ENCODE measurements at places on chromosomes 6 and 20.

- peak; percentile 75 for DNase-seq
Observed at GRCh38 chr6:25070547-25071366, 135.0 kb upstream of the RIPOR2 start.

DNA sequence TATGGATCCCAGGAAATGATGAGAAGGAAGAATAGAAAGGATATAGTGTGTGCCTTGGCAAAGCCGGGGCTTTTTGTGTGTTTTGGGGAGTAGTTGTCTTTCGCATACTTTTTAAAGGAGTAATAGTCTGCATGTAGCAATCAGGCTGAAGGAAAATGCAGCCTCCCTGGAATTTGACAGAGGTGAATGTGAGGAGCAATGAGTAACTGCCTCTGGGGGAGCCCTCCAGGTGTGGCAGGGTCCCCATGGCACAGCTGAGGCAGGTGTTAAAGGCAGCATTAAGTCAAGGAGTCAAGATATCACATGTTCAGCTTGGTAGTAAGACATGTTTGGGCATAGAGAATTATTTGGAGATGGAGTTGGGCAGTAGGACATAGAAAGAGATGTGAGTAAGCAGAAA, 203.1 kb downstream of the C6orf118 start:
- no peak for DNase-seq

- no peak for DNase-seq
Observed at GRCh38 chr6:130223508-130223907, 757 bp upstream of the SAMD3 start.

DNA sequence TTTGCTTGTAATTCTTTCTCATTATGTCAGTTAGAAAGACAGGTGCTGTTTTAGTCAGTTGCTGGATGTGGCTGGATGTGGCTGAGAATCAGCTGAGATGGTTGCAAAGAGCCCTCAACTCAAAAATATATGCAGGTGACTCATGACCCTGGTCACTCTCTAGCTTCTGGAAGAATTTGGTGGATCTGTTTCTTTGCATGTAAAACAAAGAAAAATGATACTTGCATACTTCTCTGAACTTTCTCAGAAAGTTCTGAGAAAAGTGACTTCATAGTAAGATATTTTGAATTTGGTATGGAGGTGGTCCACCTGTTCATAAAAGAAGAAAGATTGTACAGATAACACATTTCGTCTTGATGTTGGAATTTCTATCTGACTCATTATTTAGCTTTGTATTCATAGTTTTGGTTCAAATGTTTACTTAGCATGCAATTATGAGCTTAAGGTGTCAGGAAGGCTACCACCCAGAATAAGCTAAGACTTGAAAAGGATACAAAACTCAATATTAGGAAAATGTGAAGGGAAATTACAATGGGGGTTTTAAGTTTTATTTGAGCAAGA, 163.2 kb upstream of the OLIG3 start:
- DNase-seq = no peak

DNA sequence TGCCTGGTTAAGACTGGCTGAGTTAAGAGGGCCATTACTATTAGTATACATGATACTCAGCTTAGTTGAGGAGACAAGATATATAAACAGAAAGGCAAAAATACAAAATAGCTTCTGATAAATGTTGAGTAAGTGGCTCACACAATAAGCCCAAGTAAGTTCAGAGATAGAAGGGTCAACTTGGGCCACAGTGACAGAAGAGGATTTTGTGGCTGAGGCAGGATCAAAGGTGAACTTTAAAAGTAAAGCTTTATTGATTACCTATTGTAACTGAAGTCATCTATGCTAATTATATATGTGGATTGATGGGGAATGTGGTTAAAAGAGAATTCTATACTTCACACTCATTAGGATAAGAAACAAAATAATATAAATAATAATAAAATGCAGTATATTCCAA, 80.8 kb downstream of the PHACTR2 start:
- DNase-seq = no peak

DNA sequence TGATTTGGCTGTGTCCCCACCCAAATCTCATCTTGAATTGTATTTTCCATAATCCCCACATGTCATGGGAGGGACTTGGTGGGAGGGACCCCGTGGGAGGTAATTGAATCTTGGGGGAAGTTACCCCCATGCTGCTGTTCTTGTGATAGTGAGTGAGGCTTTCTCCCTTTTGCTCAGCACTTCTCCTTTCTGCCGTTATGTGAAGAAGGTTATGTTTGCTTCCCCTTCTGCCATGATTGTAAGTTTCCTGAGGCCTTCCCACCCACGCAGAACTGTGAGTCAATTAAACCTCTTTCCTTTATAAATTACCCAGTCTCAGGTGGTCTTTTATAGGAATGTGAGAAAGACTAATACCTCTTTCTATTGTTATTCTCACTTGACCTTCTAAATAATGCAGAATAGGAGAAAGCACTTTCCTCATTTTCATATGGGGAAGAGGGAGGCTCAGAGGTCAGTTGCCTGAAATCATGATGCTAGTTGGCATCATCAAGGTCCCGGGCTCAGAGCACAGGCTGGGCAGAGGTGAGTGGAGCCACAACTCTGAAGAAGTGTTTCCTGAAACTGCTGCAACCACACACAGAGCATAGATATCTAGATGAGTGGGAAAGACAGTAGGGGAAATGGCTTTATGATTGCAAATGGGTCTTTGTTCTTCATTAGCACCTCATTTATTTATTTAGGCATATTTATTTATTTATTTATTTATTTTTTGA, 191.0 kb downstream of the QKI start:
- no peak for DNase-seq

DNA sequence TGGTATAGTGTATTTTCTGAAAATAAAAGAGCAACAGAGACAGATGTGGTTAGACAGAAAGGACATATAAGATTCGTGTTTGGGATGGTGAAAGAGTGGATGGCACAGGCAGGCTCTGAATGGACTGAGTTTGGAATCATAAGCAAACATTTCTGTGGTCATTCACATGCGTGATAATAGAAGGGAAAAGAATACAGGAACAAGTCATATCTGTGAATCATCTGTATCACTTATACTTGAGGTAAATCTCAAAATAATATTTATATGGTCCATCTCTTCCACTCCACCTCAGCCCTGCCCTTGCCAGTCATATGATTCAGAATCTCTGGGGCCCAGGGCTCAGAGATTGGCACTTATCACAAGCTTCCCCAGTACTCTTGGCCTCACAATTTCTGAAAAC, 535.1 kb downstream of the BCKDHB start:
- no peak for DNase-seq

GRCh38 chr6:166707045-166707444, 80.0 kb upstream of the RPS6KA2 start:
- DNase-seq = no peak

DNA sequence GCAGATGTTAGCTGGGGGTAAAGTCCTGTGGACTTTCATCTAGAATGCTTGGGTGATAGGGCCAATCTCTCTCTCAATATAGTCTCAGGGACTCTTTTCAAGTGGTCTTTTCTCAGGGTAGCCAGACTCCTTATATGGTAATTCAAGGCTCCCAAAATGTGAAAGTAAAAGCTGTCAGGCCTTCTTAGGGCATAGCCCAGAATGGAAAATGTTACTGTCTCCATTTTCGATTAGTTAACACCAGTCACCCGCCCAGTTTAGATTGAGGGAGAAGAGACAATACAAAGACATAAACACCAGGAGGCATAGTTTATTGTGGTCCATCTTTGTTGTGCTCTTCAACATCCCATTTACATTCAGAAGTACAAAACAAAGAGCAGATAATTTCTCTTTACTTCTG, 295.8 kb downstream of the EPHA7 start:
- DNase-seq = no peak

GRCh38 chr6:33372526-33373123, 19.0 kb upstream of the KIFC1 start:
- no peak for DNase-seq

- peak; percentile 99 for DNase-seq
Observed at GRCh38 chr6:111591370-111591900, 14.2 kb downstream of the TRAF3IP2 start.

- DNase-seq = no peak
Observed at GRCh38 chr20:17525650-17526049, 5.5 kb downstream of the BFSP1 start.

DNA sequence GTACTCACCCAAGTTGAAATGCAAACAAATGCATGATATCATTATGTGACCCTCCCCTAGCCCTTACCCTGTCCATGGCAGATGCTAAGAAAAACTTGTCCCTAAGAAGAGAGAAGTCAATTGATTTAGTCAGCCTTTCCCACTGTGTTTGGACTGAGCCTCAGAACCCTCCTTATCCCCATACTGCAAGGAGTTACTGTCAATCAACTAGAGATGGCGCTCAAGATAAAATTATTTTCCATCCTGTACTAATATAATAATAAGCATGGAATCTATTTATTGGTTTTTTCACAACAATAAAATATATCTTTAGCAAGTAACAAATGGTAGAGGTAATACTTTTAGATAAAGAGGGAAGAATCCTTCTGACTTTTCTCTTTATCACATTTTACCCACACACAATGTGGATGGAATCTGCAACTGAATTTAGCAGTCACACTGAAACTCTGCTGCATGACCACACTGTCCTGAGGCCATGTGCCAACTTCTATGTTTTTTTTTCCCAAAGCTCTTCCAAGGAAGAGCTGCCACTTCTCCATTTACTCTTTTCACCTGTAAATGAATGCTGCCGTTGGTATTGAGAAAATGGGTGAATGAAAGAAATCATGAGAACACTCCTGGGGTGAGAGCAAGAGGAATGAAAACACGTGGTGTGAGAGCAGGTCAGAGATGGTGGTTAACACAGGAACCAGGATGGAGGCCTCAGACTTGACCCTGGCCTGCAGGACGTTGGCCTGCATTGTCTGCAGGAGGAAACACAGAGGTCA, 10.5 kb downstream of the NT5E start:
- DNase-seq = no peak

DNA sequence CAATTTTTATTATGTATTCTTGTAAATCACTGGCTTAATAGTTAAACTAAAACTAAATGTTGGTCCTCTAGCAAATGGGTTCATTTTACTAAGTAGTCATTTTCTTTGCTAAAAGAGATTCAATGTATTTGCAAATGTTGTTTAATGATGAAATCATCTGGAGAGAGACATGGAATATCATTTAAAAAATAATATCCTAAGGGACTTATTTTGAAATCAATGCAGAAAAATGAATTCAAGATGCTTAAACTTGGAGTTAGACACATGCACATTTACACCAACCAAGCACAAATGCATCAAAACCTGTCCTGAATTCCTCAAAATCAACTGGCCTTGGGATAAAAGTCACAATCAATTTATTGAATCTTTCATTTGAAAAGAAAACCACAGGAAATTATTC, 165.0 kb upstream of the RNF217 start:
- DNase-seq = no peak

DNA sequence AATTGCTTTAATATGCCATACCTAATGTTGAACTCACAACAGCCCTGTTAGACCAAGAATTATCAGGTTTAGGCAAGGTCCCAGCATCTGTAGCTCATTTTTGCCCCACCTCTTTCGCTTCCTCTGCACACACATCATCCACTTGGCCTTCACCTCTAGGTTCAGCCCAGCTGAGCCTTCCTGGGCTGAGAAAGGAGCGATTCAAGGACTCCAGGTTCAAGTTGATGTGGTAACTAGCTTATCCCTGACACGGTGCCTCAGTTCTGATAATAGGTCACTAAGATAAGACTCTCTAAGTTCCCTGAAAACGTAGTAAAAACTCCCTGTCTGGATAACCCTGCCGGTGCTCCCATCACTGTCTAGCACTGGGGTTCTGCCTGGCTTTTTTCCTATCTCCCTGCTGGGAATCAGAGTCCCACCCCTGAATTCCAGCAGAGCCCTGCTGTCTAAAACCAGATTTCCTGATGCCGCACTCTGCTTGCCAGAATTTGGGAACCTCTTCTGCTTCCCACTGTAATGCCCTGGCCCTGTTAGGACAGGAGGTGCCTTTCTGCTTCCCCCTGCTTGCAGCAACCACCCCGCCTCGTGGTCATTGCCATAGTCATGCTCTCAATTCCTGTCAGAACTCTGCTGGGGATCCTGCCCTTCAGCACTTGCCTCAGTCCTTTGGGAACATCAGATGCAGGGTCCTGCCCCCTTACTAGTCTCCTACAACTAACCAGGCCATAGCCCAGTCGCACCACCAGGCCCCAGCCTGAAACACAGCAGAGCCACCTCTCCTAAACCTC, 47.6 kb downstream of the ALDH8A1 start:
- no peak for DNase-seq

DNA sequence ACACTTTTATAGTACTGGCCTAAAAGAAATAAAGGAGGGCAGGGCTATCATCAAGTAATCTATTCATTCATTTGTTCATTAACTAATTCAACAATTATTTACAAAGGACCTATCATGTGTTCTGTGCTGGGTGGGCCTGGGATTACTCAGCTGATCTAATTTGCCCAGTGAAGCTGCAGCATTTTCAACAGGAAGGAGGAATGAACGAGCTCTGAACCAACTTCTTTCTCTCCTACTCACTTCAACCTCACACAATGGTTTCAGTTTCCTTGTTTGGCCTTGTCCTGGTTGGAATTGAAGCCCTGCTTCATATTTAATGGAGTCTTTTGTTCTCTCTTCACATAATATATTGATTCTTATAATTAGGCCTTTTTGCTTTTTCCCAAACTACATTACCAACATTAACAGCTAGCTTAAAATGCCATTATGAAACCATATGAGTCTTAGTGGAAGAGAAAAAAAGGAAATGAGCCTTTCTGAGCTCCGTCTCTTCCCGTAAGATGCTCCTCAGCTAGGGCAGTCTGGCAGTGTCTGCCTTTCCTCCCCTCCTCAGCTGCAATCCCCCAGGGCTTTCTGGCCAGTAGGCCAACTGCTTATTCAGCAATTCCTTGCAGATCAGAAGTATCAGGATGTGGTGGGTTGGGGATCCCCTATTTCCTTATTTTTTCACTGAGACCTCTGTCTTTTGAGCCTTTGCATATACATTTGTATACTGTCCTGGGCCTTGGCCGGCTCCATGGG, 79.4 kb upstream of the NRN1 start:
- no peak for DNase-seq

- no peak for DNase-seq
Observed at GRCh38 chr6:111890988-111891387, 17.7 kb upstream of the FYN start.

DNA sequence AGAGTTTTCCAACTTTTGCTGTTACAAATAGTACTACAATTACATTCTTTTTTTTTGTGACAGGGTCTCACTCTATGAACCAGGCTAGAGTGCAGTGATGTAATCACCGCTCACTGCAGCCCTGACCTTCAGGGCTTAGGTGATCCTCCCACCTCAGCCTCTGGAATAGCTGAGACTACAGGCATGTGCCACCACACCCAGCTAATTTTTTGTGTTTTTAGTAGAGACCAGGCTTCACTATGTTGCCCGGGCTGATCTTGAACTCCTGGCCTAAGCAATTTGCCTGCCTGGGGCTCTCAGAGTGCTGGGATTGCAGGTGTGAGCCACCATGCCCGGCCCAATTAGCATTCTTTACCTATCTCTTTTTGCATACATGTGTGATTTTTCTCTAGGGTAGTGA, 12.5 kb downstream of the ATRN start:
- DNase-seq = no peak

DNA sequence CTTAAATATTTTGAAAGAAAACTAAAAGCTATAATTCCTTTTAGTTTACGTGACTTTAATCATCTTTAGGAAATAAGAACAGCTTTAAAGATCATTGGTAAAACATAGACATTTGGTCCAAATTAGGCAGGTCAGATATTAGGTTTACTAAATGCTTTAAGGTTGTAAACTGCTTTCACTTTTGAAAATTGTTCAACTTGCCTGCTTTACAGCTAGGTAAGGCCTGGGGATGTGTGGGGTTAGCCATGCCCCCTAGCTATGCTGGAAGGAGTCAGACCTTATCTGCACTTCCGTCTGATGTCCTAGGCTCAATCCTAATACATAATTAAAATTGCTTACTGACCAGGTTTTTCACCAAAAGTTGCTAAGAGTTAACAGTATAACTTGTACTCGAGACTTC, 30.5 kb upstream of the TPD52L1 start:
- no peak for DNase-seq

Data from AG09319 (cell line).